GM20000 (cell line): ENCODE measurements at places on chromosomes 7 and 10.
A peak's percentile ranks its signal among the peaks of the same experiment; 100 is the strongest.

DNA sequence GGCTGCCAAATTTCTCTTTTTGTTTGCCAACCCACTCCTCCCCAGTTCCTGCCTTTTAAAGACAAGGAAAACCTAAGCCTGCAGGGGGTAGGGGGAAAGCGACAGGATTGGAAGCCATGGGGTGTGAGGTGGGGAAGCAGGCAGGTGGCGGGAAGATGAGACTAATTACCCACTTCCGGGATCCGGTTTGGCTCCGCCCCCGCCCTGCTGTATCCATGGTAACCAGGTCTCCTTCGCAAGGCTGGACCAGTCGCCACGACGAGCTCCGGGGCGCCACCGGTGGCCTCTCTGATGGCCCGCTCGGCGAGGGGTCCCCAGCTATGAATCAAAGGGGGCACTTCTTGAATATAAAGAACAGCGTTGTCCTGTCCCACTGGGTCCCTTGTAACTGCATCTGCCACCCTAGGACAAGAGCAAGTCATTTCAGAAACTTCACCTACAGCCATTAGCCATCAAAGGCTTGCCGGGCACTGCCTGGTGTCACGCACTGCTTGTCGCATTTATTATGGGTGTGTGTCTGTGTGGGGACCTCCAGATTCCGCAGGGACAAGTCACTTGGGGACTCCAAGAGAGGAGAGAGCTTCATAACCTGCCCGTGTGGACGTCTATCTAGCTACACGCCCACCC is 55.4 kb upstream of the LMTK2 start:
- peak; percentile 28 for DNase-seq

- DNase-seq: no peak
These were observed 145.9 kb upstream of the WDR11 start for GRCh38 chr10:120705309-120705708.

DNA sequence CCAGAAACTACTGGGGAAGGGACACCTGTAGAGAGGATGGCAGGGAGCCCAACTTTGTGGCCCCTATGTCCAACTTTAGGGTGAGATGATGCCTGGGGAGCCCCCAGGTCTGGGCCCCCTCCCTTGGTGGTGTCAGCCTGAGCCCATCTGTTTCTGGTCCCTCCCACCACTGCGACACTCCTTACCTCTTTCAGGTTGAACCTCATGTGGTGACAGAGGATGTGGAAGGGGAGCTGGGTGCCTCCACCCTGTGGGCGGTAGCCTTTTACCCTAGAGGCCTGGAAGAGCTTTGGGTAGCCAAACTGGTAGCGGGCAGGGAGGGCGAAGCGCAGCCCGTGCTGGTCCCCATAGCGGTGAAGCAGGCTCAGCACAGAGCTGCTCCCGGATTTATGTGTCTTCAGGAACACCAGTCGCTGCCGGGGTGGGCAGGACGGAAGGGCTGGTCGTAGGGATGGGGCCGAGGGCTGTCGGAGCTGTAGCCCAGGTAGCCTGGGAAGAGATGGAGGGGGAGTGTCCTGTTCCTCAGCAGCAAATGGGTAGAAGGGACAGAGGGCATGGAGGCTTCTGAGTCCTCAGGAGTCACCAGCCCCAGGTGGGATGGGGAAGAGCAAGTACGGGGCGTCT is 2.0 kb downstream of the GAL3ST4 start:
- DNase-seq: peak; percentile 15

DNA sequence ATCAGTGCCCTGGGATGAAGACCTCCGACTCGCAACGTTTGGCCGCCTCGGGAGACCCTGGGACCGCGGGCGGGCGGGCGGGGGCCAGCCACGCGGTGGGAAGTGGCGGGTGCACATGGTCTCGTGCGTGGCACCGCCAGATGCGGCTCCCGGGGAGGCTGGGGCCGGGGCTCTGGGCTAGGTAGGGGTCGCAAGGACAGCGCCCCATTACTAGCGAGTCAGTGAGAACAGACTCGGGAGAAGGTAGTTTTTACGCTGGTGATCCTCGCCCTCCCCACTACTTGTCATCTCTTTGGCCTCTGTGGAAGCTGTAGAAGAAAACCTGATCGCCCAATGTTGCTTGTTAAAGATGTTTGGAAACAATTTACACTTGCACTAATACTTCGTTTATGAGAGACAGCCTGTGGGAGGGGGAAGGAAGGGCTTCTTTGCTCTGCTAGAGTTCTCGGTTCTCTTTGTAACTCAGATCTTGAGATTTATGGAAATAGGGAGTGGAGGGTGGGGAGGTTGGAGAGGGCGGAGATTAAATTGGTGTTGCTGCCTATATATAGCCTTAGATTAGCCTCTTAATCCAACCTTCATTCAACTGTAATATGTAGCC is 591 bp downstream of the BZW2 start:
- peak; percentile 37 for DNase-seq

DNA sequence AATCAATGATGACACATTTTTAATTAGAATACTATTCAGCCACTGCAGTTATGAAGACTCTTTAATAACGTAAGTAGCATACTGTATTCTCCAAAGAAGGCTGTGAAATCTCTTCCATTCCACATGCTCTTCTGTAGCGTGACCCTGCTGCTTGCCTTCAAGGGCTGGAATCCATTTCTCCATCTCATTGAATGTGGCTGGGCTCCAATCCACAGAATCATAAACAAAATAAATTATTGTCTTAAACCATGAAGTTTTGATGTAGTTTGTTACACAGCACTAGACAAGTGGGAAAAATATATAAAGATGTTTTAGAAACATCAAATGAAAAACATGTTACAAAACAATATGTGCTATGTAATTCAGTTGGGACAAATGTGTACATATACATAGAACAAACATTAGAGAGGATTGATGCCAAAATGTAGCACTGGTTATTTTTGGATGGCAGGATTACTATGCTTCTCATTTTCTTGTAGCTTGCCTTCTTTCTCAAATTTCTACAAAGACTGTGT is 410.8 kb upstream of the PODXL start:
- DNase-seq: no peak

GRCh38 chr7:30206942-30207341 is 72.2 kb downstream of the MTURN start:
- no peak for DNase-seq

DNA sequence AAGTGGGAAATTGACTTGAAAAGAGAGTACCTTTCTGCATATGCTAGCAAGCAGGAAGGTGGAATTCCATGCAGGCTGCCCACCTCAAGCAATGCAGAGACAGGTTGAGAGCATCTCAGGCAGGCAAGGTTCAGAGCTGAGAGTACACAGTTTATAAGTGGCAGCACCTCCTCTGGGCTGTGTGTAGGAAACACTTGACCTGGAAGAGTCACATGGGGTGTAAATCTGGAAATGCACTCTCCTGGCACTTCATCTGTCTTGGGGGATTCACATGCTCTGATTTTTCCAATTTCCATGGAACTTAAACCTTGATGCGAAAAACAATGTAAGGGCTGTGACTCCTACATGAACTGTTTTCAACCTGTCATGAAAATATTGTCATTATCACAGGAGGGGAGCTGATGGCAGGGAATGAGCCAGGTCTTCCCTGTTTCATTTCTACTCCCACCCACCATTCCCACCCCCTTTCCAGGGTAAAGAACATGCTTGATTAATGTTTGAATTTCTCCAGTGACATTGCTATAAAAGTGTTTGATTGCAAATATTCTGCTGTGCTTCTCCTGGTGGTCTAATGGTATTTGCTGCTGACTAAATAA is 328.3 kb downstream of the BICC1 start:
- no peak for DNase-seq

DNA sequence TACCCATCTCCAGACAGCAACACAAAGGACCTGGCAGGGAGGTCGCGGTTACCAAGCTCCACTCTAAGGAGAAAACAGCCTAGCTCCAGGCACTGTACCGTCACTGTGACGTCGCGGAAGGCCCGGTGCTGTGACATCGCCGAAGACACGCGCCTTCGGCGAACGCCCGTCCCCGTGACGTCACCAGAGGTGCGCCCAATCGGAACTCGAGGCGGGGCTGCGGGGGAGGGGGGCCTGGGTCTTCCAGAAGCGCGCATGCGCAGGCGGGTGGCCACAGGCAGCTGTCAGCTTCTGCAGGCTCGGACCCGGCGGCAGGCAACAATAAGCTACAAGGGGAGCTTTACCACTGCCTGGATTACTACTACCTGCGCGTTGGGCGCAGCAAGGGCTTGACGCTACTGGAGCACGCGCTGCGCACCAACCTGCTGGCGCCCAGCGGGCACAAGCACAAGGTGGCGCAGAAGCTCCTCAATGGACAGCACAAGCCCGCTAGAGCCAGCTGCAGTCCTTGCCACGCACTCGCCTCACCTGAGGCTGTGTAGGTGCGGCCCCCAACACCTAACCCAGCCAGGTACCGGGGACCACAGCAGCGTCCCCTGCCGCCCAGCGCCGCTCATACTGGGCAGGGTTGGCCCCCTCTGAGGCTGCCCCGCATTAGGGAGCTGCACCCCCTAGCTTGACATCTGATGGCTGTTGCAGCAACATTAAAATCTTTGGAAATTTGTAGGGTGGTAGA is 208.4 kb downstream of the TPST1 start:
- peak; percentile 88 for DNase-seq

DNA sequence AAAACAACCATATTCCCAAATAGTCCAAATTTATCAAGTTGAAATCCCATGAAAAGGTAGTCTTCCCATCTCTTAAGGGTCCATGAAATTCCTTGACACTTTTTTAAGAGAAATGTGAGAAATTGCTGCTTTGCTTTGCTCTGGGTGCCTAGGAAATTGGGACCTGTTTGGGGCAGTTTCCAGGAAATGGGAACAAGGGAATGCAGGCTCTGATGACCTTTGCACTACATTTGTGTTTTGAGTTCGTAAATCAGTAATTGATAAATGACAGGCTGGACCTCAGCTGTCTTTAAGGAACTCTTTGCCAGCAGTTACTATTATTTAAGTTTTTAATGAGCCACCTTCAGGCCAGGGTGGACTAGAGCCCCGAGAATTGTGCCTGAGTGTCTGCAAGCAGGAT is 203.5 kb downstream of the LRMDA start:
- no peak for DNase-seq

- DNase-seq: no peak
These were observed at the start of gene RNF148 for GRCh38 chr7:122702872-122703510. Gene RNF148 (minus strand): TSS chr7:122702922. CDS start chr7:122702750, 172 bp downstream.

- no peak for DNase-seq
These were observed 197.9 kb upstream of the KLF6 start for GRCh38 chr10:3982746-3983442.

- no peak for DNase-seq
These were observed 96.8 kb downstream of the DKK1 start for GRCh38 chr10:52410916-52411315.

GRCh38 chr7:84092207-84092606 is 102.4 kb downstream of the SEMA3A start:
- no peak for DNase-seq

GRCh38 chr7:5702876-5703571 is 78.4 kb downstream of the RNF216 start:
- DNase-seq: no peak

- no peak for DNase-seq
These were observed 9.2 kb downstream of the ZNF800 start for GRCh38 chr7:127383123-127383835.

DNA sequence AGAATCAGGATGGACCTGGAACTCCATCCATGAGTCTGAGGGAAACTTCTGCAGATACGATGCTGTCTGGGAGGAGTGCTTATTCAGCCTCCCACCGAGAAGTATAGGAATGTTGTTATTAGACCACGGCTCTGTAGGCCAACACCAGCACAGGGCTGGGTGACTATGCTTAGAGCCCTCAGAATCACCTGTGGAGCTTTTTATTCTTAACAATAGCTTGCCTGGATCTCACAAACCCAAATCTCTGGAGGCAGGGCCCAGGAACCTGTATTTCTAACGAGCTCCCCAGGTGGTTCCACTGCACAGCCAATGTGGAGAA is 55.6 kb upstream of the ARID5B start:
- no peak for DNase-seq

DNA sequence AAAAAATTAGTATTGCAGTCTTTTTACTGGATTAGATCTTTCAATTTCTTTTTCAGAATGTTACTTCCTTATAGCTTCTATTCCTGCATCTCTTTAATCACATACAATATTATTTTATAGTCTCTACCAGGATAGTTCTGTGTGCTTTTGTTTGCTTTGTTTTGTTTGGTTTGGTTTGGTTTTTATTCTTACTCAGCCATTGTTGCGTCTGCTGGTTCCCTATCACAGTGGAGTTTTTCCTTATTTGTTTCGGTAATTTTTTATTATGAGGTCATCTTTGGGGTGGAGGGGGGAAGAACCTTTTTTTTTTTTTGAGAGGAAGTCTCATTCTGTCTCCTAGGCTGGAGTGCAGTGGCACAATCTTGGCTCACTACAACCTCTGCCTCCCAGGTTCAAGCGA is 9.0 kb upstream of the BAIAP2L1 start:
- no peak for DNase-seq

DNA sequence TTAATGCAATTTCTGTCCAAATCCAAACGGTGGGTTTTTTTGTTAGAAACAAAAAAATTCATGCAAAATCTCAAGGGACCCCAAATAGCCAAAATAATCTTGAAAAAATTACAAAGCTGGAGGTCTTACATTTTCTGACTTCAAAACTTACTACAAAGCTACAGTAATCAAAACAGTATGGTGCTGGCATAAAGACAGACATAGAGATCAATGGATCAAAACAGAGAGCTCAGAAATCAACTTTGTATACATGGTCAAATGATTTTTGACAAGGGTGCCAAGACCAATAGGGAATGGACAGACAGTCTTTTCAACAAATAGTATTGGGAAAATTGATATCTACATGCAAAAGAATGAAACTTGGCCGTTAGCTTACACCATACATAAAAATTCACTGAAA is 21.7 kb upstream of the CYP3A4 start:
- no peak for DNase-seq

DNA sequence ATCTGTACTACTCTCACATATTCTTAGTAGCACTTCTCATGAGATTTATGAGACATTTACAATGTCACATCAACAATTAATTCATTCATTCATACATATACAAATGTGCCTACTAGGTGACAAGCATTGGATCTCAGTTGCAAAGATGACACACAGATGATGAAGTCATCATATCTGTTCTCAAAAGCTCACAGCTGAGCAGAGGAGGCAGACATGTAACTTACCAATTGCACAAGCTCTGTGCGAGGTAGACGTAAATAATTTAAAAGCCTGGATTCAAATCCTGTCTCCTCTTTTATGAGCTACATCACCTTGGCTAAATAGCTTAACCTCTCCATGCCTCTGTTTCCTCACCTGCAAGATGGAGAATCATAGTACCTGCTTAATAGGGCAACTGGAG is 109.4 kb upstream of the FAM133B start:
- no peak for DNase-seq

GRCh38 chr10:124578231-124579010 is 116.8 kb downstream of the LHPP start:
- DNase-seq: no peak

DNA sequence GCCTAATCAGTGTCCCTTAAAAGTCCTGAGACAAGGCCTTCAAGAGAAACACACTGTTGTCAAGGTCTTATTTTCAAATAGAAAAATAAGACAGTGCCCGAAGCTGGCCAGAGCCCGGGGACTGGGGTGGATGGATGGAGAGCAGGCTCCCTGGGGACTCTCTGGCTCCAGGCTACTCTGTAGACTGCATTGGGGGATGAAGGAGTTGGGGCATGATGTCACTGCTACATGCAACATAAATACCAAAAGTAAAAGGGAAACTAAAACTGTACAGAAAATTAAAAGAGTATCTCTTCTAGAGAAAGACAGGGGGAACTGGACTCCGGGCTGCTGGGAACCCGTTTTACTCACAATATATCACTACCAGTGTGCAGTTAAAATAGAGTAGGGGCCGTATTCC is 629.8 kb downstream of the KCNMA1 start:
- peak; percentile 43 for DNase-seq
